Heart left ventricle (tissue), 16 donors: ENCODE measurements at places on chromosomes 7 and 10. TPM values are rescaled to one million over a fixed set of nuclear protein-coding genes. Genes with fewer than 3 reads are reported as not detected.

The SDK1 gene
- 3.4 TPM for total RNA-seq

The COX15 gene
- total RNA-seq: 31.7 TPM

The AKR1D1 gene
- not detected for total RNA-seq

The LRRD1 gene
- not detected for total RNA-seq

The CPXM2 gene
- 5.8 TPM for total RNA-seq

The MGAM2 gene
- 0.11 TPM for total RNA-seq

The ASB10 gene
- total RNA-seq: 26.1 TPM

The TDRD1 gene
- total RNA-seq: 3.8 TPM

The CFAP69 gene
- total RNA-seq: 2.7 TPM

- peaks cover 24% of the 10 kb centered on the region for H3K4me1 ChIP-seq
- H3K36me3 ChIP-seq: no peaks in the 10 kb centered on the region
- H3K27ac ChIP-seq: no peak overlapping the region
Observed at GRCh38 chr7:157401567-157402387, 65.0 kb downstream of the DNAJB6 start.

- H3K27ac ChIP-seq: no peak overlapping the region
- no peak overlapping the region for H3K4me3 ChIP-seq
- H3K36me3 ChIP-seq: no peaks in the 10 kb centered on the region
- DNase-seq: no peak
- no peaks in the 10 kb centered on the region for H3K27me3 ChIP-seq
Observed at GRCh38 chr10:88270871-88271713, 312.0 kb downstream of the RNLS start.

GRCh38 chr7:39310699-39311098, 255.5 kb upstream of the YAE1 start:
- H3K4me3 ChIP-seq: no peak overlapping the region
- no peak overlapping the region for H3K27ac ChIP-seq
- no peaks in the 10 kb centered on the region for H3K4me1 ChIP-seq
- no peaks in the 10 kb centered on the region for H3K27me3 ChIP-seq
- H3K36me3 ChIP-seq: no peaks in the 10 kb centered on the region
